Daoy (cell line): ENCODE measurements at places on chromosomes 1 and 21. TPM values are rescaled to one million over a fixed set of nuclear protein-coding genes. Genes with fewer than 3 reads are reported as not detected.

KIF17 gene
- total RNA-seq: 0.06 TPM in 1 of 2 replicates, not detected in the other

DNA sequence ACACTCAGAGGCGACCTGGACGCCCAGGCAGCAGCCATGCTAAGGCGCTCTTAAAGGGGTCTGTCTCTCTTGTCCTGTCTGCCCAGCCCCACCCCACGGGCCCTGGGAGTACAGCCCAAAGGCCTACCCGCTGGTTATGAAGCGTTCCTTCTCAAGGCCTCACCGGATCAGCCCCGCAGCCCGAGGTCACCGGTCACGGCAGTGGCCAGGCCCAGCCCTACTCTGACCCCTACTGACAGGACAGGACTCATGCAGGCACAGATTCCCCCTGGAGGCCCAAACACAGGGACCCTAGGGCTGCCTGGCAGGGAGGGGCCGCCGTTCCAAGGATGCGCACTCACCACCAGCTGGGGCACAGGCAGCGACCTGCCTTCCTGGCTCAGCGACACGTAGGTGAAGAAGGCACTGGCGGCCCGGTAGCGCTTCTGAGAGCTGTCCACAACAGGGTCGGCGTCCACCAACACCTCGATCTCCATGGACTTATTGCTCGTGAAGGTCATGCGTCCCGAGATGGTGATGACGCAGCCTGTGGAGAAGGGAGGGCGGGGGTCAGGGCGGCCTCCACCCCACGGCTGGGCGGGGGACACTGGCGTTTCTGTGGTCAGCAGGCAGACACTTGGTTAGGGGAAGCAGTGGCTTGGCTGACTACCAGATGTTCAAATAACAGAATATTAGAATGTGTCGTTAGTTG, 20.0 kb upstream of the GPR153 start:
- no peak for DNase-seq

FBLIM1 gene
- 42.1 and 59.7 TPM in 2 replicates for total RNA-seq

GRCh38 chr1:59298710-59299346, 1.9 kb downstream of the FGGY start:
- DNase-seq: peak; percentile 51

IL20 gene
- total RNA-seq: not detected in 2 replicates

PHGDH gene
- total RNA-seq: 140 and 166 TPM in 2 replicates

ST6GALNAC5 gene
- 0.21 and 0.29 TPM in 2 replicates for total RNA-seq

USH2A gene
- under 0.01 TPM in 1 of 2 replicates, not detected in the other for total RNA-seq

DNA sequence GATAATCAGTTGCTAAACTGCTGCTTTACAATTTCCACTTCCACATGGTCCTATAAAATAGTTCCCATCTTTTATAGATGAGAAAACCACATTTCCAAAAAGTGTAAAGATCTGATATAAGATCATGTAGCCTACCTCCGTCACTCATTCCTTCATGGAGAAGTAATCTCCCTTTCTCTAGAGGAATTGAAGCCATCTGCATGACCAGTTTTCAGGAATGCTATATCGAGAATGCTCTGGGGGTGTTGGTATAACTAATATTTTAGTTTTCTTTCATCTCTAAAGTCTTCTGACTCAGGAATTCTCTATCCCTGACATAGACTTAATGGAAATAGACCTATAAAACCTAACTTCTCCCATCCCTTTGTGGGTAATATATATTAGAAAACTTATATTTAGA, 173.0 kb upstream of the UBE2U start:
- no peak for DNase-seq

SERPINC1 gene
- total RNA-seq: not detected in 2 replicates

DNA sequence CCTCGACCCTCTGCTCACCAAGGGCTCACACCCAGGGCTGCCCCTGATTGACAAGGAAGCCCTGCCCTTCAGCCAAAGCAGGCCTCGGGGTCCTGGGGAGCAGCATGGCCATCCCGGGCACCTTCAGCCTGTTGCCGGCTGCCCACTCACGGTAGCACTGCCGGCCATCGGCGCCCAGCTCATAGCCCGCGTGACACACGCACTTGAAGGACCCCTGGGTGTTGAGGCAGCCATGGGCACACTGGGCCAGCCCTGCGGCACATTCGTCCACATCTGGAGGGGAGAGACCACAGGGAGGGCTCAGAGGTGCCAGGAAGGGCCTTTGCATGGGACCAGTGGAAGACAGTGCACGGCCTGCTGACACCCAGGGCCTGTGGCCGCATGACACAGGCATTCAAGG, 57.4 kb downstream of the ARHGEF16 start:
- DNase-seq: no peak
